Activated CD4-positive, alpha-beta T cell treated with anti-CD3 and anti-CD28 coated beads for 24 hours (primary cell): ENCODE measurements at places on chromosomes 16 and 17.

GRCh38 chr16:69619514-69619913, 53.7 kb downstream of the NFAT5 start:
- no peak for DNase-seq

- DNase-seq = no peak
Measured at GRCh38 chr17:37490638-37491614, 1.2 kb downstream of the DUSP14 start.

- no peak for DNase-seq
Measured at GRCh38 chr17:71799657-71800056, 321.2 kb upstream of the SOX9 start.

- DNase-seq = no peak
Measured at GRCh38 chr16:87335625-87336433, 18.6 kb upstream of the C16orf95 start.

GRCh38 chr16:58048494-58049231, 23.1 kb downstream of the MMP15 start:
- DNase-seq = no peak

- DNase-seq = no peak
Measured at GRCh38 chr17:35073183-35073790, 9.8 kb upstream of the RFFL start.

DNA sequence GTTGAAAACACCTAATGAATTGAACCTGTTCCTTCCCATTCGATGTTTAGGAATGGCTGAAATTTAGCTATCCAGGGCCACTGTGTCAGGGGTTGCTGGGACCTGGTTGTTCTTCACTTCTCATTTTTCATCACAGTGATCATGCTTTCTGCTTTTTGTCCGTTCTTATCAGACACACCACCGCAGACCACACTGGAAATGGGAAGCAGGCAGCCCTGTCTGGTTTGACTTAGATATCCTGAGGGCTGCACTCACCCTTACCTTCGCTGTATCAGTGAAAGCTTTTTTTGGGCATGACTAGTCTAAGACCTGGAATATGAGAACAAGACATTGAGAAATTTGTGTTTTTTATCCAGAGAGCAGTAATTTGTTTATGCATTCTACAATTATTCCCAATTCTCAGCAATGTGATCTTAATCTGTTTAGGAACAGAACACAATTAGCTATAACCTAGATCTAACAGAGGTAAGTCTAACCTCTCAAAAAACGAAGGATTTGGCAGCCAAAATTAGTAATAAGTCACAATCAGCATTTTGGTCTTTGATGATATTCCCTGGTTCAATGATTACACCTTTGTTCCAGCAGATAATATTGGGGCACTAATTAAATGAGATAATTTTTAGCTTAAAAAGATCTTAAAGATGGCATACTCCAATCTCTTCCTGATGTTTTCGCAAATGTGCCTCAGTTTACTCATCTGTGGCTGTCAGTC, 126.0 kb upstream of the GOT2 start:
- no peak for DNase-seq

DNA sequence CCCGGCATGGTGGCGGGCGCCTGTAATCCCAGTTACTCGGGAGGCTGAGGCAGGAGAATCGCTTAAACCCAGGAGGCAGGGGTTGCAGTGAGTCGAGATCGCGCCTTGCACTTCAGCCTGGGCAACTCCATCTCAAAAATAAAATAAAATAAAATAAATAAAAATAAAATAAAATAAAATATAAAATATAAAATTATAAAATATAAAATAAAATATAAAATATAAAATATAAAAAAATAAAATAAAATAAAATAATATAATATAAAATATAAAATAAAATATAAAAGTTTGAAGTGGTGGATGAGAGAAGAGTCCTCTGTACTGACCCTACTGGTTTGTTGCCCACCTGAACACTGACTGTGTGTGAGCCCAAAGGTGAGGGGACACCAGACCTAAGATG, 15.2 kb downstream of the CCDC42 start:
- no peak for DNase-seq

GRCh38 chr16:88888461-88889387, 22.3 kb upstream of the PABPN1L start:
- DNase-seq = no peak

DNA sequence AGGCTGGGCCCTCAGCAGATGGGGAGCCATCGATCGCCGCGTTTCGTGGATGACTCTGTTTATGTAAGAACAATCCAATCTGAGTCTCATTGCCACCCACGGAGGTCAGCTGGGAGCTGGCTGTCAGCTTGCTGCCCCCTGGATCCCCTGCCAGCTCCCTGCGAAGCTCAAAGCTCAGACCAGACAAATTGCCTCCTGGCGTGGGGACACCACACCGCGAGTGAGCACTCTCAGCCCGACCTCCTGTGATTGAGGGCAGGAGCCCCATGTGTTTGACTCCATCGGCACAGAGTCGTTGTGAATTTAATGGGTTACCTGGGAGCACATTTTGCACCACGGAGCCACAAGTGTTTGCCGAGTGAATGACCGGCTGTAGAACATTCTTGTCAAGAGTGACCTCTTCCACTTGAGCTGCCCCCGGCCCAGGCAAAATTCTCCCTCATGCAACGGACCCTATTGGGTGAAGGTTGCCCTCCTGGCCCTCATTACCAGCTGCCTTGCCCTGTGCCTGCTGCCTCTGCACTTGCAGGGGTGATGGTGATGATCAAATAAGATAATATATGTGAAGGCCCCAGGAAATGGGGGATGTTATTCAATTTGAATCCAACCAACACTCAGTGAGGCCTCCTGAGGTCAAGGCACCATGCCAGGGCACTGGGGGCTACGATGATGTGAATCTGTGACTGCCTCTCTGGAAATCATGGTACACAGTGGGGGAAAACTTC, 7.6 kb upstream of the GFAP start:
- DNase-seq = no peak

DNA sequence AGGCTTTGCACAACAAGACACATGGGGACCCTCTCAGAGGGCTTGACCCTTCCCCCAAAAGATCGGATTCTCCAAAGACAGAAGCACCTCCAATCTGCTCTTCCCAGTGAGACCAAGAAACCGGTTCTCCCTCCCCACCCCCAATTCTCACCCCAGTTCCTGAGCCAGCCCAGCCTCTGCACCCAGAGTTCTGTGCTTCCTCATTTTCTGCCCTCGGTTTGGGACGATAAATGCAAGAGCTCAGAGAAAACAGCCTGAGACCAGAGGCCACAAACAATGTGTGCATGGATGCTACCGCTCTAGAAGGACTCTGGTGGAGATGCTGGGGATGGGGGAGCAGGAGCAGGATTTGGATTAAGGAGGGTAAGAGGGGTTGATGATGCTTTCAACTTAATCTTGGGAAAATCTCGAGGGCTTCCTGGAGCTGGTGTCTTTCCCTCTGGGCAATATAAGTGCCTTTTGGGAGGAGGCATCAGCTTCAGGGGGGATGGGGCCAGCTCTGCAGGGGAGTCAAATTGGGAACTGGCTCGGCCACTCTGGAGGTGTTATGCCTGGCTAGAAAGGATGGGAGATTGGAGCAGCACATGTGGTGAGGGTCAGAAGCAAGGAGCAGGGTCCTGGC, 6.0 kb downstream of the KRT15 start:
- DNase-seq = no peak

- no peak for DNase-seq
Measured at GRCh38 chr17:64411999-64412771, 21.5 kb upstream of the PECAM1 start.

DNA sequence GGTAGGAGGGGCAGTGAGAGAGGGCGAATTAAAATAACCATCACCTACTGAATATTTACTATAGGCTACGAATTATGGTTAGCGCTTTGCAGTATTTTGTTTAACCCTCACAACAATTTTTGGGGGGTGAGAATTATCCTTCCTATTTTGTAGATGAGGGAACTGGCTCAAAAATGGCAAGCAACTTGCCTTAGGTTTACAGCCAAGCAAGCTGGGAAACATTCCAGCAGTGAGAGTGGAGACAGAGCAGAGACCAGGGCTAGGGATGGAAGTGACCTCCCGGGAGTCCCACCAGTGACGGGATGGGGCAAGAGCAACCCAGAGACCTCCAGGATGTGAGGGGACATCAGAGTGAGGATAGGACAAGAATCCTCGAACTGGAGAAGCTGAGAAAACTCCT, 352 bp upstream of the VMO1 start:
- no peak for DNase-seq

- no peak for DNase-seq
Measured at GRCh38 chr17:45345554-45346215, 28.9 kb upstream of the MAP3K14 start.

GRCh38 chr17:80430446-80431245, 15.7 kb downstream of the ENDOV start:
- DNase-seq = no peak

DNA sequence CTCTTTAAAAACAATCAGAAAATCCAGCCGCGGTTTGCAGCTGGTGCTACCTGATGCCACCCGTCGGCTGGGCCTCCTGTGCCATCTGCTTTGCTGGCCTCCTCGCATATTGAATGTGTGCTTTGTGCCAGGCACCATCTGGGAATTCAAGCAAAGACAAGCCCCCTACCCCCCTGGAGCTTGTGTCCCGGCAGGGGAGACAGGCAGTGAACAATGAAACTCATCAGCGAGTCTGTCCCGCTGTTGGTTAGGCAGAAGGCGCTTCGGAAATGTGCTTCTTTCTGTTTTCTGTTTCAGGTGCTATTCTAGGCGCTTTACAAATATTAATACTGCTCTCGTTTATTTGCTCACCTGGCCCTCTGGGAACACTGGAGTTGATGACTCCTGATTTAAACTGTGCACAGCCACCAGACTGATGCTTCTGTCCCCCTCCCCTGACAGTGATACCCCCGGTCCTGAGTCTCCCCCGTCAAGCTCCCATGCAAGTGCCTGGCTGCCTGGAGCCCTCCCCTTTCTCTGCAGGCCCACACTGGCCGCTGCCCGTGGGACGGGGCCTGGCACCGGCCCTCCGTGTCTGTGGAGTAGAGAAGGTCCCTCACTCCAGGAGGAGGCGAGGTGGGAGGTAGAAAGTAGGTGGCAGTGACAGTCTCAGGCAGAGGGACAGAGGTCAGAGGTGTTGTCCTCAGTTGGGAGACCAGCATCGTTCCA, 126.1 kb upstream of the PLCG2 start:
- DNase-seq = no peak

GRCh38 chr16:7397901-7398300, 65.3 kb downstream of the RBFOX1 start:
- no peak for DNase-seq

DNA sequence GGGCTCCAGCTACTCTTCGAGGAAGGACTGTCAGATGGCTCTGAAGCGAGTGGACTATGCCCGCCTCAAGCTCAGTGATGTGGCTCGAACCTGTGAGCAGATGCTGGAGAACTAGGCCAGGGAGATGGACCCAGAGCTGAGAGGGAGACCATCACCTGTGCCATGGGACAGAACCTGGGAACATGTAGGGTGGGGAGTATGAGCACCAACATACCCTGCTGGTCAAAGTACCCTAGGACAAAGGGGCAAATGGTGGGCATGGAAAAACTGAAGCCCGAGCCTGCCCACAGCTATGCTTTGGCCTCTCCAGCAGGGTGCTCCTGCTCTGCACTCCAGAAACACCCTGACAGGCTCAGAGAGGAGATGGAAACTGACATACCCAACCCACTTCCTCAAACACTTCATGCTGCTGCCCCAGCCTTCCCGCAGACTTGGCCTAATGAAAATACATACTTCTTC, 1.9 kb downstream of the MED11 start:
- no peak for DNase-seq

GRCh38 chr16:73794994-73795393, 501.6 kb upstream of the PSMD7 start:
- no peak for DNase-seq

DNA sequence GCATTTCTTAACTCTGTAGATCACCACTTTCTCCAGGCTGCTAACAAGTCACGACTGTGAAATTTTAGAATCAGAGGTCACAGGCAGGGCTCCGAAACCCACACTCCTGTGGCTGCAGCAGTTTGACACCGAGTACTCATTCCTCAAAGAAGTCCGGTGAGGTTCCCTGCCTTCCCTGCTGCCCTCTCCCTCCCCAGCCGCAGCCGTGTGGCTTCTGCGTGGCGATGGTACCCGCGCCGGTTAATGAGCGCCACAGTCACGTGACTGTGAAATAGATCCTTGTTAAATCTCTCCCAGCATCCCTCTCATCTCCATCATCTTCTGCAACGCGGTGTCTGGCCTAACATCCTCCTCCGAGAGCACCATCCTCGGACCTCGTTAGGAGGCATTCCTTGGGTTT, 65.2 kb upstream of the ENDOV start:
- DNase-seq = no peak

- DNase-seq = no peak
Measured at GRCh38 chr17:73091770-73092522, 542 bp downstream of the SLC39A11 start.

DNA sequence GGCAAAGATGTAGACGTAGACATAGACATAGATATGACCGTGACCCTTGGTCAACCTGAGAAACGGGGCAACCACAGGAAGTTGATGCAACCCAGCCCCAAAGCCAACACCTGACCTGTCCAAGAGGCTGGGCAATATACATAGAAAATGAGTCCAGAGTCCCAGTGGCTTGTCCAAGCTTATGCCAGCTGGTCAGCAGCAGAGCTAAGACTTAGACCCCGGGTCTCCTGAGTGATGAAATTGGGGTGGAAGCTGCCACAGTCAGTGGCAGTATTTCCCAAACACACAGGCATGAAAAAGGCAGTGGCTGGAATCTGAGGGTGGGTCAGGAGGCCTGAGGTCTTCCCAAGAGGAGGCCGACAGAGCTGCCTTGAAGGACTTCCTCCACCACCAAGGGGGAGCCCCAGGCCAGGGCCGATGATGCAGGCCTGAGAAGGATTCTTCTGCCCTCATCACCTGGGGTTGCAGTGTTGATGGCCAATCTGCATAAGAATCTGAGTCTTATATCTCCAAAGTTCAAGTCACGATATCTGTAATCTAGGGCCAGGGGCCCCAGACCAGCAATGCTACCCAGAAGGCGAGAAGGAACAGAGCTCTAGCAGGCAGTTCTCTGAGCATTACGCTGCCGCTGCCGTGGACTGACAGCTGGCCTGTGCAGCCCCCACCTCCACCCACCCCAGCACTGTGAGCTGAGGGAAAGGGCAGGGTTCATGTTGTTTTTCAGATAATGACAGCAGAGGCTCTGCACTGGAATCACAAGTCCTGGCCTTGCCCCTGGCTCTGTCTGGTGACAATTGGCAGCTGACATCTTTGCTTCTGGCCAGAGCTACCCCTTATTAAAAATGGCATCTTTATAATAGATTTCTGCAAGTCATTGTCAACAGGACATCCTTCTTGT, 72.7 kb downstream of the GNAO1 start:
- DNase-seq = no peak

- no peak for DNase-seq
Measured at GRCh38 chr17:61306003-61306402, 93.6 kb upstream of the TBX2 start.

- no peak for DNase-seq
Measured at GRCh38 chr17:8839410-8839935, 28.0 kb downstream of the PIK3R6 start.

- DNase-seq = no peak
Measured at GRCh38 chr17:19752216-19753050, 4.3 kb upstream of the ALDH3A1 start.
